Urothelium cell line (cell line): ENCODE measurements at places on chromosomes 7 and 10.

- DNase-seq = peak; percentile 79
Measured at GRCh38 chr10:78457804-78458482, 424.3 kb downstream of the RPS24 start.

GRCh38 chr7:57426629-57427003 lies 23.4 kb upstream of the ZNF716 start:
- no peak for DNase-seq

DNA sequence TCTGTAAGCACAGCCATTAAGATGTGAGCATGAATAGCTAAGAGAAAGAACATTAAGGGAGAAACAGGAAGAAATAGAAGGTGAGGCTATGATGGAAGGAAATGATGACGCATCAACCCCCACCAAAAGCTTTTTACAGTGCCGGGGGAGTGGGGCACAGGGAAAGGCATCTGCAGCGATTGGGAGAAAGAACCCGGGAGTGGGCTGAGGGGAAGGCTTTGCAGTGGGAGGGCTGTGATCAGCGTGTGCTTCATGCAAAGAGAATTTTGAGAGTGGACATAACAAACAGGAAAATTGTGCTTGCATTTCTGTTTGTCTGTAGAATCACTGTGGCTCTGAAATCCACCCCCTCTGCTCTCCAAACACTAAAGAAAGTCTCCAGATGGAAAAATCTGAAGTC lies 250.8 kb downstream of the KCNMA1 start:
- peak; percentile 67 for DNase-seq

GRCh38 chr7:9681284-9681683 lies 1247.9 kb downstream of the NXPH1 start:
- DNase-seq = no peak

- peak; percentile 87 for DNase-seq
Measured at GRCh38 chr10:71600849-71601248, 118.7 kb downstream of the C10orf105 start.

GRCh38 chr7:34073676-34074075 lies 168.3 kb downstream of the BMPER start:
- DNase-seq = no peak

GRCh38 chr10:95467162-95467599 lies 94.0 kb downstream of the SORBS1 start:
- no peak for DNase-seq

GRCh38 chr10:117096599-117097201 lies 41.4 kb downstream of the VAX1 start:
- no peak for DNase-seq

- DNase-seq = no peak
Measured at GRCh38 chr10:104232613-104233102, 494 bp upstream of the CFAP43 start.

GRCh38 chr7:1357601-1358271 lies 101.5 kb downstream of the MICALL2 start:
- DNase-seq = no peak

DNA sequence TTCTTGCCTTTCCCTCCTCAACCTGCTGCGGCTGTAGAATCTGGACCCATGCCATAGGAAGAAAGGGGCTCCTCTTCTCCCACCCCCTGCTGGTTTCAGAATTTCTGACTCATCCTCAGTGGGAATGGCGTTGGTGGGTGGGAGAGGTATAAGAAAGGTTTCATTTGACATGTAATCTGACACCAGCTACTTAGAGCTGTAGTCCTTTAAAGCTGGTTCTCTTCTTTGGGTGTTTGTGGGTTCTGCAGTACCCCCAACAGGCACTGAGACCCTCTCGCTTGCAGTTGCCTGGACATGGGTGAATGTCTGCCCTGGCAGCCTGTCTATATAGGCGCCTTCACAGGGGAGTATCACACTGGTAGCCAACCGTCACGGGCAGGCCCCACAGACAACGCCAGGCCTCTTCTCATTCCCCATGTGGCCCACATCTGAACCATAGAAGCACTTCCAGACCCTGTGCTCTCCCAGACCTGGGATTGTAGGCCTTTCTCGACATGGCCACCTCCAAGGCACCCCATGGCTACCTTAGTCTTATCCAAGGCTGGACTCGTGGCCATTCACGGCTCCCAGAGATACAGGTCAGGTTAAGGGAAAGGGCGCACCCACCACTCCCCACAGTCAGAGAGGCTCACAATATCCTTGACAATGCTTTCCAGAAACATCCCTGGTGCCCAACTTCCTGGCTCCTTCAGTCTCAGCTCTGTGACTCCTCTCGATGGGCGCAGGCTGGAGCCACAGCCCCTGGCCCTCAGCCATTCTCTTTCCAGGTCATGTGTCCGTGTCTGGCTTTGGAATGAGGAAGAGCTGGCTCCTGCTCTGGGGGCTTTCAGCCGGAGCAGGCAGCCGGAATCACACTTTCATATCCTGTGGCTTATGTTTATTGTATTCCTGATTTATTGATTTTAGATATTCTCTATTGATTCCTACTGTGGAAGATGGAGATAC lies 17.5 kb downstream of the ZNF862 start:
- DNase-seq = peak; percentile 31

- no peak for DNase-seq
Measured at GRCh38 chr7:4787947-4788626, 12.7 kb downstream of the AP5Z1 start.

- no peak for DNase-seq
Measured at GRCh38 chr7:138964624-138965436, 16.4 kb downstream of the KIAA1549 start.

GRCh38 chr7:1668396-1669063 lies 1.5 kb upstream of the ELFN1 start:
- DNase-seq = no peak

DNA sequence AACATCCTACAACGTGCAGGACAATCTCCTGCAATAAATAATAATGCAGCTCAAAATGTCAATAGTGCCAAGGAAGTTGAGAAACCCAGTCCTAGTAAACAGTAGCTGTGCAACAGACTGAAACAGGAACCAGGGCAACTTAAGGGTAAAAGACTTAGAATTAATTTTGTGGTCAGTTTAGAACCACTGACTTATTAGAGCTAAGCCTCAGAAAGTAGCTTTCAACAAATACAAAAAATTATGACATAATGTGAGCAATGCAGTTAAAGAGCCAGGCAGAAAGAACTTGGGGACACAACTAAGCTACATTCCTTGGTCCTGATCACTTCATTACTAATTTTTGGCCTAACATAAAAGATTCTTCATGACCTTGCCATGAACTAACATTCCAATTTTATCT lies 195.4 kb downstream of the MACC1 start:
- no peak for DNase-seq

GRCh38 chr7:147997636-147998035 lies 592.9 kb upstream of the C7orf33 start:
- DNase-seq = no peak

GRCh38 chr10:127034790-127035189 lies 129.6 kb downstream of the DOCK1 start:
- DNase-seq = no peak

DNA sequence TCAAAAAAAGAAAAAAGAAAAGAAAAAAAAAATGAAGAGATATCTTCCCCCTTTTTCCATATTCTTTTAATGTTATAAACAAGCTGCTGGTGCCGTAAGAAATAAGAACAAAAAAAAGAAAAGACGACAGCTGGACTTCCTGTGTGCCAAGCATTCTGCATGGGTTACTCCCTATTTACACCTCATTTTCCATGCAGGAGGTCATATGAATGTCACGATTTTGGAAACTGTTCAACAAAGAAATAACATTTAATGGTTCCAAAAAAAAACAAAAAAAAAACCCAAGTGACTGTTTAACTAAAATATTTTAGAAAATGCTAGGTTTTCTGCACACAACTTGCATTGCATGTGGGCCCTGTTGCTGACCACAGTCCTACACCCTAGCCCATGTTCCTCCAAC lies 159.3 kb downstream of the TNS3 start:
- no peak for DNase-seq

DNA sequence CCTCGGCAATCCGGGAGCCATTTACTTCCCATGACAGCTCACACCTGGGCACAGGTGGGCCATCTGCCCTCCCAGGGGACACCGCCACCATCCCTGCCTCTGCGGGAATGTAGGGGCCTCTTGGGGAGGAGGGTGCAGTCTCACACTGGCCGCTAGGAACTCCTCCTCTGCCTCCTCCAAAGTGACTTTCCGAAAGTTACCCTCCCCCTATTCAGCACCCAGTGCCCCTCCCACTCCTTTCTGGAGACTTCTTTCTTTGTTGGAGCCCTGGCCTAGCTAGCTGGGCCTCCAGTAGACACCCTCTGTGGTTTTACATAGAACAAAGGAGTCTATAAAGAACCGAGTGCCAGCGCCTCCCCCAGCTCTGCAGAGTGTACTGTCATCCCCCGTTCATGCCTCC lies 45.8 kb upstream of the MNX1 start:
- no peak for DNase-seq

DNA sequence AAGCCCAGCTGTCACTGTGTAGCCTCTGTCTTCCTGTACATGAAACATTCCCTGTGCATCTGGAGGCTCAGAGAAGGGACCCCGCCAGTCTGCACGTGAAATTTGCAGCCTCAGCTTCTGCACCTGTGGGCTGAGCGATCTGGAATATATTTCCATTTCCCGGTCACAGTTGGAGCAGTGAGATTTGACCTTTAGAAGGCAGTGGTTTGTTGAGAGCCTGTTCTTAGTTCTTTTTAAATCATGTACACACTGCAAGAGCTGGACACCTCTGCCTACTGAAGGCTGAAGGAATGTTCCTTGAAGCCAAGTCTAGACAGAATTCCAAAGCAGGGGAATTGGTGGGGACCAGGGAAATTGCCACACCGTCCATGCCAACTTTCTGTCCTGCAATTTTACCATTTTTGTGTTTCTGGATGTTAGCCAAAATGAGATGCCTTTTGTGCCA lies 706.6 kb downstream of the INHBA start:
- DNase-seq = no peak
